ENCODE measurements at places on chromosomes 12 and 14.

DNA sequence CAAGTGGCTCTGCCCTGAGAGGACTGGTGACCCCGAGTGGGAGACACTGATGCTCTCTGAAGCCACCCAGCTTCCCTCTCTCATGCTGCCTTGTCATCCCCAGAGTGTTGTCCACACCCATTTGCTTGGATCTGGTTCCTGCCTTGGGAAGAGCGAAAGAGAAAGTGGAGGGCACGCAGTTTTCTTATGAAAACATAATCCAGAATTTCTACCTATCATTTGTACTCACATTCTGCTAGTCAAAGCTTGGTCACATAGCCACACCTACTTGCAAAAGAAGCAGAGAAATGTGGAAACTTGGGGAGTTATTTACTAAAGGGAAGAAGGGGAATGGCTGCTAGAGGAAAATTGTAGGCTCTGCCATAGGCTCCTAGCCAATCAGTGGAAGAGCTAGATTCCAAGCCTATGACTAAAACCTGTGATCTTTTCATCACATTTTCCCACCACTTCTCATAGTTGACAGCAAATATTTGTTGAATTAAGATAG lies 326.3 kb downstream of the ZFP36L1 start:
- DNase-seq, result no peak

DNA sequence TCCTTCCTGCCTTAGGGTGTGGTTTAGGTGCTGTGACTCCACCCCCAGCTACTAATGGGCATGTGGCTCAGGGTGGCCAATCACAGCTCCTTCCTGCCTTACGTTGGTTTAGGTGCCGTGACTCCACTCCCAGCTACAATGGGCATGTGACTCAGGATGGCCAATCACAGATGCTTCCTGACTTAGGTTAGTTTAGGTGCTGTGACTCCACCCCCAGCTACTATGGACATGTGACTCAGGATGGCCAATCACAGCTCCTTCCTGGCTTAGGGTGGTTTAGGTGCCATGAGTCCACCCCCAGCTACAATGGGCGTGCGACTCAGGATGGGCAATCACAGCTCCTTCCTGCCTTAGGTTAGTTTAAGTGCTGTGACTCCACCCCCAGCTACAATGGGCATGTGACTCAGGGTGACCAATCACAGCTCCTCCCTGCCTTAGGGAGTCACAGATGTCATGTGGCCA lies 163.9 kb downstream of the TBX5 start:
- DNase-seq, result no peak

DNA sequence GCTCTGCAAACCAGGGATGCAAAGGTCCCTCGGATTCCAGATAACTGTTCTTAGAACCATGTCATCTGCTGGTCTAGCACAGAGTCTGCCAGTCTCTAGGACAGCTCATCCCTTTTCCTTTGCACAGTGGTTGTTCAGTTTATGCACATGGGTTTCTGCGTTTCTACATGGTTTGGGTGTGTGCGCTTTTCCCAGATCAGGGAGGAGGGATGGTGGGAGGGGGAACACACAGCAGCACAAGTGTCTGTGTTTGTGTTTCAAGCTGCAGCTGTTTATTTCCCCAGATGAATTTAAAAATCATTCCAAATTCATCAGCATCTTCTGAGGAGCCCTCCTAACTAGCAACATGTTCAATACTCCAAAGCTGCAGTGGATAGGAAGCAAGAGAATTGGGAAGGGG lies 45.4 kb downstream of the ANO2 start:
- DNase-seq, result no peak

- DNase-seq, result no peak
These were observed 167.6 kb downstream of the SLC41A2 start for GRCh38 chr12:104790296-104791125.

GRCh38 chr12:107229827-107230226 lies 136.5 kb upstream of the CRY1 start:
- no peak for DNase-seq

GRCh38 chr12:118206107-118206412 lies 70.1 kb downstream of the PEBP1 start:
- DNase-seq, result no peak

DNA sequence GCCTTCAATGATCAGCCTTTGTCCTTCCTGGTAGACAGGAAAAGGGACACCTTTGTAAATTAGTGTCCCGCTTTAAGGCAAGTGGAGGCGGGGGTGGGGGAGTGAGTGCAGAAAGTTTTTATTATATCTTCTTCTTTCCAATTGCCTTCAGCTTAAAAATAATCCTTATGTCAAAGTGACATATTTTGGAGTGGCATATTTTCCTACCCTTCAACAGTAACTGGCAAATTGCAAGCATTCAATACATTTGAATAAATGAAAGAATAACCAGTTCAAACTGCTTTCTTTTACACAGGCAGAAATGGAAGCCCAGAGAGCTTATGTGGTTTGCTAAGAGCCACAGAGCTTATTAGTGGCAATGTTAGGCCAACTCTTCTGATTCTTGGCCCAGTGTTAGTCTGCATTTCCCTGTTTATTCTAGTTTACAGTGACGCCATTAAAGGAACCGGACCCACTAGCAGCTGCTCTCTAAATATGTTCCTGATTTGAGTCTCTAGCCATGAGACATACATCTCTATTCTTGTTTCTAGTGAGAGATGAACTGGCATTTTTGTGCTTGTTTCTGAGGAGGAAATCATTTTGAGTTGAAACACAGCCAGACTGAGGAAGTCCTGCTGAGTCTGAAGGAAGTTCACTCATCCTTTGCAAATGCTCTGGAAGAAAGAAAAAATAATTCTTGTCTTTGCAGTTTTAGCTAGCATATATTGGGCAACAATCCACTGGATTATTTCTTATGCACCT lies 468.7 kb downstream of the NOVA1 start:
- no peak for DNase-seq

Measured in GM12891 (cell line).